Adipose tissue (tissue), 3 donors: ENCODE measurements at places on chromosomes 5 and 9. TPM values are rescaled to one million over a fixed set of nuclear protein-coding genes. Genes with fewer than 3 reads are reported as not detected.

Gene FYB1
- polyA plus RNA-seq, result 4.9 TPM

Gene FGD3
- polyA plus RNA-seq, result 7.0 TPM

Gene CAMK2A
- 0.07 TPM for polyA plus RNA-seq

Gene NACC2
- polyA plus RNA-seq, result 5.3 TPM

Gene PTGR1
- polyA plus RNA-seq, result 63.2 TPM
